AG04449 (cell line): ENCODE measurements at places on chromosomes 3 and 15.

DNA sequence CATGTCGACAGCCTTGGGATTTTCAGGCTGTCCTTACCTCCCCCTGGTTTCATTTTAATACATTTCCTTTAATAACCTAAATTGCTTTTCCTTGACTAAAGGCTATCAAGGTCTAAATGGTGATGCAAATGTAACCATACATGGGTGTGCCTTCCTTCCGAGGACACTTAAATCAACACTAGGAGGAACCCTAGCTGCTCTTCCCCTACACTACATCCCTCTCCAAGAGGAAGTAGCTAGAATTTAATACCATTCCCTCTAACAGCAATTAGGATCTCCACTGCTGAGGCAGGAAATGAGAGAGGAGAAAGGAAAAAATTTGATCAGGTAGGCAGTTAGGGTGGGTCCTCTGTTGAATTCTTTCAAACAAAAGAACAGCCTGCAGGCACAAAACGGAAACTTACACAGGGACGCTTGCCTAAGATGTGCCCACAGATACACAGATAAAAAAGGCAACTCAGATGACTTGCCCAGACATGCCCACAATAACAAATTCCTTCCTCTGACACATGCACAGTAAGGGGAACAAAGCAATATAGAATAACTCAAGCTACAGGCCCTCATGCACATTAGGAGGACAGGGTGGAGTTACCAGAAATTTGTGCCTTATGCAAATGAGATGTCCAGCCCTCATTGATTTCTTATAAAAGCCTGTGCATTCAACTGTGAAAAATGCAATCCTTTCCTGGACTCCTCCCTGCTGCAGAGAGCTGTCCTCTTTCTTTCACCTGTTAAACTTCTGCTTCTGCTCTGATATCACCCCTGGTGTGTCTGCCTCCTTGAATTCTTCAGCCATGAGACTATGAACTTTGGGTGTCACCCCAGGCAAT is 1024.4 kb upstream of the CADM2 start:
- no peak for DNase-seq

DNA sequence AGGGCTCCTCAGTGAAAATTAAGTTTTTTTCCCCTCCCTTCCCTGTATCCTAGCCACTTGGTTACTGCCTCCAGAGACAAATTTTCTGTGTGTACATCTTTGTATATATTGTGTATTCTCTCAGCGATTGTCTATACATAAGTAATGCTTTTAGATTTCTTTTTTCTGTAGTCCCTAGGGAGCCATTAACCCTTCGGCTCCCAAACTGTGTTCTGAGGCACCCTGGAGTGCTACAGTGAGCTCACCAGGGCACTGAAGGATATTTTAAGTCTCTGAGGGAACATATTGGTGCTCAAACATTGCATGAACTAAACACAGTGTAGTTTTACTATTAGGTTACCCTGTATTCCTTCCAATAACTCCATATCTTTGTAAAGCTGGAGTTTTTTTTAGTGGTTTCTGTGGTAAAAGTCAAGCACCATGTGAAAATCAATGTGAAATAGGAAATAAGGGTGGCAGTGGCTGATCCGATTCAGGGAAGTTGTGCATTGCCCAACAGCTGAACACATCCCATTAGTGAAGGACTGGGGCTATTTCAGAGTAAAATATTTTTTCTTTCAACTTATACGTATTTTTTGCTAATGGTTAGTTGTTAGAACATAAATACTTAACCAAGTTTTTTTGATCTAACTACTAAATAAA is 43.0 kb downstream of the USP13 start:
- no peak for DNase-seq

- no peak for DNase-seq
Measured at GRCh38 chr3:130712718-130713423, 33.8 kb downstream of the PIK3R4 start.

GRCh38 chr15:75739791-75740190 is 27.1 kb upstream of the CSPG4 start:
- no peak for DNase-seq

DNA sequence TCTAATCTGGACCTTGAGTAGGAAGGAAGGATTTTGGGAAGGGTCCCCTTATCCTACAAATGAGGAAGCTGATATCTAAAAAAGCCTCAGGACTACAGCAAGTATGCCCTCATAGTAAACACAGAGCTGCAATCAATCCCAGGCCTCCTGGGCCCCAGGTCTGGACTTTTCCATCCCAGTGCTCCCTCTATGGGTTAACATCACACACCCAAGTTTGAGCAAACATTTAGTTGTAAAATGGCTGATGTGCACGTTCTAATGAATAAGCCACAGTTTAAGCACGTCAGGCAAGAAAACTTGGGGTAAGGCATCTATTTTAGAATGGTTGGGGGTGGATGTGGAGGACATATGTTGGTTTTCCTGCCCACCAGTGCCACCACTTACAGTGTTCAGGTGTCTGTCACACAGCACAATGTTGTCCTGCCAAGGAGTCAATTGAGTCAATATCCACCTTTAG is 44.3 kb upstream of the UBE2E1 start:
- no peak for DNase-seq

DNA sequence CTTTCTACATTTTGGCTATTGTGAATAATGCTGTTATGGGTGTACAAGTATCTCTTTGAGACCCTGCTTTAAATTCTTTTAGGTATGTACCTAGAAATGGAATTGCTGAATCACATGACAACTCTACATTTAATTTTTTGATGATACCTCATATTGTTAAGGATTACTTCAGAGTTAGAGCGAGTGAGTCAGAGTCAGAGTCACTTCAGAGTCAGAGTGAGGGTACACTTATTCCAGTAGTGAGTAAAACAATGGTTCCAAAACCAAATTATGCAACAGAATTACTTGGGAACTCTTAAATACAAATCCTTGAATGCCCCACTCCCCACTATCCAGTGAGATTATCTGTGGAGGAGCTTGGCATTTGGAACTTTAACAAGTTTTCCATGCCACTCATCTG is 50.3 kb upstream of the SNRK start:
- no peak for DNase-seq

DNA sequence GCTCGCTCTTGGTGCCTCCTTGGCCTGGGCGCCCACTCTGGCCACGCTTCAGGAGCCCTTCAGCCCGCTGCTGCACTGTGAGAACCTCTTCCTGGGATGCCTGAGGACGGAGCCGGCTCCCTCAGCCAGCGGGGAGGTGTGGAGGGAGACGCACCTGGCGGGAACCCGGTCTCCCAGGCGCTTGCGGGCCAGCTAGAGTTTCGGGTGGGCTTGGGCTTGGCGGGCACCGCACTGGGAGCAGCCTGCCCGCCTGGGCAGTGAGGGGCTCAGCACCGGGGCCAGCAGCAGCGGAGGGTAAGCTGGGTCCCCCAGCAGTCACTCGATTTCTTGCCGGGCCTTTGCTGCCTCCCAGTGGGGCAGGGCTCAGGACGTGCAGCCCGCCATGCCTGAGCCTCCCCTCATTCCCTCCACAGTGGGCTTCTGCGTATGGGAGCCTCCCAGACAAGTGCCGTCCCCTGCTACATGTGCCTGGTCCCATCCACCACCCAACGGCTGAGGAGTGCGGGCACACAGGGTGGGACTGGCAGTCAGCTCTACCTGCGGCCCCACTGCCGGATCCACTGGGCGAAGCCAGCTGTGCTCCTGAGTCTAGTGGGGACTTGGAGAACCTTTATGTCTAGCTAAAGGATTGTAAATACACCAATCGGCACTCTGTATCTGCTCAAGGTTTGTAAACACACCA is 708.7 kb downstream of the VGLL3 start:
- DNase-seq = no peak

- no peak for DNase-seq
Measured at GRCh38 chr3:154137036-154137435, 15.8 kb downstream of the ARHGEF26 start.

GRCh38 chr3:53799338-53799865 is 46.8 kb downstream of the CHDH start:
- DNase-seq = no peak

GRCh38 chr15:99511531-99511865 is 54.3 kb upstream of the MEF2A start:
- DNase-seq = peak; percentile 64

DNA sequence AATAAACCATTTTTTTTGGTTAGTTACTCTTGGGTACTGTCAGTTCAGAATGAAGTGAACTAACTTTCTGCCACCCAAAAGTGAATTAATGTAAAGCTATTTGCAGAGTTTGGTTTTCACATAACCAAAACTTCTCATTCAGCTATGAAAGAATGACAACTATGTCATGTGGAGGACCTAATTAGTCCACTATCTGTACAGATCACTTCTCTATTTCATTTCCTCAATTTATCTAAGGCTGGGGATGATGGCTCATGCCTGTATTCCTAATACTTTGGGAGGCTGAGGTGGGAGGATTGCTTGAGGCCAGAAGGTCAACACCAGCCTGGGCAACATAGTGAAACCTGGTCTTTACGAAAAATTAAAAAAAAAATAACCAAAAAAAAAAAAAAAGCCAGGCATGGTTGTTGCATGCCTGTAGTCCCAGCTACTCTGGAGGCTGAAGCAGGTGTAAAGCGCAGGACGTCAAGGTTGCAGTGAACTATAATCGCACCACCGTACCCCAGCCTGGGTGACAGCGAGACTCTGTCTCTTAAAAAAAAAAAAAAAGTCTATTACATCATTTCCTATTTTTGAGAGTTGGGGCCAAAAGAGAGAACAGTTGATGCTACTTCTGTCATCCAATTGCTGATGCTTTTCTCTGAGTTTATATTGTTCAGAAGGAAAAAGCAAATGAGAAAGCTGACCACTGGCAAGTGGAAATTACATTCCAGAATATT is 8.7 kb downstream of the HYPK start:
- DNase-seq = no peak
